Panc1 (cell line): ENCODE measurements at places on chromosomes 12 and 14. TPM values are rescaled to one million over a fixed set of nuclear protein-coding genes. Genes with fewer than 3 reads are reported as not detected.

- DNase-seq, result no peak
Observed at GRCh38 chr14:22929961-22930364, 787 bp upstream of the PRMT5 start.

DNA sequence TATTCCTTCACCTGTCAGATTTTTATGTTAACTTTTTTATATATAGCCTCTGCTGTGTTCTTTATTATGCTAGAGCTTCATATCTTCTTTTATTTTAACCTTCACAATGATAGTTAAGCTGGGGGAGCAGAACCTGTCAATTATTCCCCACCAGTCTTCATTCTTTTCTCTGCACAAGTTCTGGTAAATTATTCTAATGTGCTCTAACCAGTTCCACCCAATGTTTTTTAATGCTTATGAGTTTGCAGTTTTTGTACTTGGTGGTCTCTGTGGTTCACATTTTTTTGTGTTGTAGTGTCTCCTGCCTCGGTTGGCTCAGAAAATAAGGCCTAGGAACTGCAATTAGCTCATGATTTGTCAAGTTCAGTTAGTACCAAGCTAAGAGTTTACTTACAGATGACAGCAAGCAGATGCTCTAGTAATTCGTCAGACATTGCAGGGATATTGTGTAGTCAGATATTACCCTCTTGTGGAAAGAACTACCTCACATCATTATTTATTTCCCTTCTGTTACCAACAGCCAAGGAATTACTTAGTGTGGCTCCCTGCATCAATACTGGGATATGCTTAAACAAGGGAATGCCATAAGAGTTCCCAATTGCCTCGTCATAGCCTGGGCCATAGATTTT, 14.5 kb downstream of the DYRK2 start:
- DNase-seq, result no peak

GRCh38 chr14:77485901-77486678, 12.5 kb downstream of the ISM2 start:
- DNase-seq, result no peak

- DNase-seq, result no peak
Observed at GRCh38 chr14:91352053-91352452, 65.6 kb downstream of the CCDC88C start.

DNA sequence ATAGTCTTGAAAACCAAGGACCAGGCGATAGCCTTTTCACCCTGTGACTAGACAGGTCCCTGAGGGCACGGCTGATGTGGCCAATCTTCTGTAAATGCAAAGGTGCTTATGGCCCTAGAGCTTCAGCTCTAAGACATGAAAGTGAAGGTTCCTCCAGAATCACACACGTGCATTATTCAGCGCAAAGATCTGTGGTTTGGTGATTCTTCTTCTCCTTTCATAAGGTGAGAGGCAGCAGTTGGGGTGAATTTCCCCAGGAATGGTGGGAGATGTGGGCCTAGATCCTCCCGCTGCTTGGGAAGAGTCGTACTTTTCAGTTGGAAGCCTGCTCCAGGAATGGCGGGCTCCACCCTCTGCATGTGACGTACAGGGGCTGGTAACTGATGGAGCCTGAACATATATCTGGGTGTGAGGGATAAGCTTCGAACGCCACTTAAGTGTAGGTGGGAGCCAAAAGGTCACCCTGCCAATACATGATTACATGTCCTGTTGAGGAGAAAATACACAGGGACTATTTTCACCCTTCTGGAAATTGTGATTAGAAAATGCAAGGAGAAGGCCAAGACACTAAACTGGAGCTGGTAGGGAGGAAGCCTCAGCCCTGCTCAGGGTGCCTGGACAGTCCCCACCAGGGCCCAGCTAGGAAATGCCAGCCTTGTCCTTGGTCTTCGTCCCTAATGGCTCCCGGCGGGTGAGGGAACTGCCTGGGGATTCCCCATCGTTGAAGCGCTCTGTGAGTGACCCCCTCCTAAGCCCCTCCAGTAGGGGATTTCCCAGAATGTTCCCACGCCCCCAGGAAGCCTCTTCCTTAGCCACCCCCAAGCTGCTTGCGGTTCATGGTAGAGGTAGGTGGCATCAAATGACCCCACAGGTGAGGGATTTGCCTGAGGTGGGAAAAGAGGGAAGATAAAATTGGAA, 17.6 kb downstream of the BATF start:
- no peak for DNase-seq

KRT3 gene
- total RNA-seq, result not detected

FAM90A1 gene
- not detected for total RNA-seq

BDKRB2 gene
- total RNA-seq, result 0.05 TPM
